Activated naive CD8-positive, alpha-beta T cell treated with anti-CD3 and anti-CD28 coated beads, Interleukin-2, amount 10 ng/mL, durations not matched to agents 7 days and 5 days (primary cell): ENCODE measurements at places on chromosomes 12 and 14. TPM values are rescaled to one million over a fixed set of nuclear protein-coding genes. Genes with fewer than 3 reads are reported as not detected.

KIF26A gene
- total RNA-seq, result 0.17 TPM

GRCh38 chr12:123657211-123657610 is 13.7 kb upstream of the TCTN2 start:
- DNase-seq, result no peak

- no peak for DNase-seq
These were observed 23.7 kb upstream of the YAF2 start for GRCh38 chr12:42261708-42262107.

GRCh38 chr12:52903855-52904508 is 894 bp downstream of the KRT8 start:
- peak; percentile 62 for DNase-seq

DNA sequence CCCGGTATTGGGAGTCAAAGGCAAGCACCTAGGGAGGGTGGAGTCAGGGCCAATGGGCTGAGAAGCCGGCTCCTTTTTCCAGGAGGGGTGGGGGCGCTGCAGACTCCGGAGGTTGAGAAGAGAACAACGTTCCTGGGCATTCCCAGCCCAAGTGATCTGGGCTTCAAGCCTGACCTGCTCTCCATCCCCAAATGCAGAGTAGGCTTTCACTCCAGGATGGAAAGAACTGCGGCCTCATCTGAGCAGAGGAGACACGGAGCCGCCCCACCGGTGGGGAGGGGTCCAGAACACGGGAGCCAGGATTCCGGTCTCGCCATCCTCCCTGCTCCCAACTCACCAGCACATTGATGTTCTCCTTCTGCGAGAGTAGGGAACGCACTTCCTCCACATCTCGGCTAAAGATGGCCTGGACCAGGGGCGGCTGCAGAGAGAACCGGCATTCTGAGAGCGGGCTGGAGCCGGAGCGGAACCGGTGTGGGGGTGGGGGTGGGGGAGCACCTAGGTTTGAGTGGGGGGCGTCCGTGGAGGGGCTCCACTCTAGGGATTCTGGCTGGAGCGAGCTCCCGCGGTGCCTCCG is 605 bp downstream of the ANKRD52 start:
- DNase-seq, result no peak

MOAP1 gene
- total RNA-seq, result 31.6 TPM

IL31 gene
- not detected for total RNA-seq

CEBPE gene
- 2.1 TPM for total RNA-seq

ASPG gene
- total RNA-seq, result not detected

GRCh38 chr14:55819610-55820304 is 239.8 kb downstream of the KTN1 start:
- no peak for DNase-seq

DNA sequence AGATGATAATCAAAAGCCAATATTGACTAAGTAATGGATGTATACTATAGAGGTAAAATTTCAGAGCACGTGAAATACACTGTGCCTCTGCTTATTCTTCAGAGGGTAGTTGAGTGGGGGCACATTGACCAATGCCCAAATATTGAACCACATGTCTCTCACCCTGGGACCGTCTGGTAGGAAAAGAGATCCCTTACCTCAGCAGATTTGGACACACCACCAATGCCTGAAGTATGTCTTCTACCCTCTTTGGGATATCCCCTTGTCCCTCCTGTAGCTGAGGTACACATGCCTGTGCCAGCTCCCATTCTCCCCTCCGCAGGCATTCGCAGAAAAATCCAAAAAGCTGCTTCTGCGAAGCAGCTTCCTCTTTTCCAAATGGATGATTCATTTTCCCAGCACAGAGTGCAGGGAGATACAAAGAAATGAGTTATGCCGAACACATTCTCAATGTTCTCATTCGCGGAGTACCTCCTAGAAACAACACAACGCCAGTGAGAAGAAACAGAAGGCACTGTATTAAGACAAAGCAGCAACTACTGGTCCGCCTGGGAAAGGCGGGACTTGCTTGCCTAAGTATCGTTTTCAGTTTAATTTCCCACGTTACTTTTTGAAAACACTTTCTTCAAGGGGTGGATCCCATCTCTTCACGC is 691 bp downstream of the ZFYVE26 start:
- no peak for DNase-seq

GRCh38 chr12:22201101-22201500 is 133.4 kb downstream of the ST8SIA1 start:
- DNase-seq, result no peak
